Activated CD4-positive, alpha-beta memory T cell treated with anti-CD3 and anti-CD28 coated beads, Interleukin-2, amount 10 ng/mL, durations not matched to agents 7 days and 5 days (primary cell): ENCODE measurements at places on chromosomes 3 and 15. TPM values are rescaled to one million over a fixed set of nuclear protein-coding genes. Genes with fewer than 3 reads are reported as not detected.

POMGNT2 gene
- total RNA-seq = 6.4 TPM

GRCh38 chr3:94176988-94177745 lies 114.3 kb downstream of the NSUN3 start:
- no peak overlapping the region for H3K27ac ChIP-seq
- no peak overlapping the region for H3K4me3 ChIP-seq
- no peak for DNase-seq

TP63 gene
- 1.7 TPM for total RNA-seq

DNA sequence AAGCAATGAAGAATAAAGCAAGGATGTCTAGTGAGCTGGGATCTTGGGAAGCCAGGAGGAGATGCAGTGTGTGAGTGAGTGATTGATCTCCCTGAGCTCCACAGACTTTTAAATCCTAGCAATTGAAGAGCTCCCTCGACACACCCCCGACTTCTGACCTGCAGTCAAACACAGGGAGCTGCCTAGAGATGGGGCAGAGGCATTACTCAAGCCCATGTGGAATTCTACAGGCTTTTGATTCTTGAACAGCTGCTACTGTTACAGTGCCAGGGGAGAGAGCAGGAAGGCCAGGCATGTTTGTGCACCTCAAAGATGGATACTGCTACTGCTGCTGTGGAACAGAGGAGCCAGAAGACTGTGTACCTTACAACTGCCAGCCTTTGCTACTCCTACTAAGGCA lies 1403.1 kb upstream of the ALCAM start:
- no peaks in the 10 kb centered on the region for H3K27me3 ChIP-seq
- H3K4me3 ChIP-seq = no peak overlapping the region
- H3K27ac ChIP-seq = no peak overlapping the region
- no peaks in the 10 kb centered on the region for H3K36me3 ChIP-seq
- DNase-seq = no peak

GRCh38 chr15:73075160-73075859 lies 23.0 kb downstream of the NEO1 start:
- H3K4me1 ChIP-seq = peaks cover 6% of the 10 kb centered on the region
- H3K27me3 ChIP-seq = no peaks in the 10 kb centered on the region
- no peak for DNase-seq
- H3K4me3 ChIP-seq = no peak overlapping the region
- H3K36me3 ChIP-seq = no peaks in the 10 kb centered on the region

- H3K27me3 ChIP-seq = peaks cover 20% of the 10 kb centered on the region
- no peak overlapping the region for H3K4me3 ChIP-seq
- H3K27ac ChIP-seq = no peak overlapping the region
- no peaks in the 10 kb centered on the region for H3K36me3 ChIP-seq
These were observed 222.3 kb upstream of the THBS1 start for GRCh38 chr15:39358441-39359041.

GRCh38 chr3:148914936-148915690 lies 50.0 kb downstream of the CPA3 start:
- H3K4me3 ChIP-seq = no peak overlapping the region
- H3K4me1 ChIP-seq = no peaks in the 10 kb centered on the region

DNA sequence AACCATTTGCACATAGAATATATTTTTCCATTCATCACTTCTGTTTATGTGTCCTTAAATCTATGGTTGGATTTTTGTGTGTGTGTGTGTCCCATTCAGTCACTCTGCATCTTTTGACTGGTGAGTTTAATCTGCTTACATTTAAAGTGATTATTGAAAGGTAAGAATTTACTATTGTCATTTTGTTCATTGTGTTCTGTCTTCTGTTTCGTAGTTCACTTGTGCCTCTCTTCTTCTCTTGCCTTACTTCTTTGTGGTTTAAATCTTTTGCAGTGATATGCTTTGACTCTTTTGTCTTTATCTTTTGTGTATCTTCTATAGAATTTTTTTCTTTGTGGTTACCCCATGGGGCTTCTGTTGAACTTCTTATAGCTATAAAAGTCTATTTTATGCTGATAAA lies 166.3 kb upstream of the UBE3A start:
- DNase-seq = no peak
- no peaks in the 10 kb centered on the region for H3K4me1 ChIP-seq
- H3K27ac ChIP-seq = no peak overlapping the region
- no peak overlapping the region for H3K4me3 ChIP-seq

DNA sequence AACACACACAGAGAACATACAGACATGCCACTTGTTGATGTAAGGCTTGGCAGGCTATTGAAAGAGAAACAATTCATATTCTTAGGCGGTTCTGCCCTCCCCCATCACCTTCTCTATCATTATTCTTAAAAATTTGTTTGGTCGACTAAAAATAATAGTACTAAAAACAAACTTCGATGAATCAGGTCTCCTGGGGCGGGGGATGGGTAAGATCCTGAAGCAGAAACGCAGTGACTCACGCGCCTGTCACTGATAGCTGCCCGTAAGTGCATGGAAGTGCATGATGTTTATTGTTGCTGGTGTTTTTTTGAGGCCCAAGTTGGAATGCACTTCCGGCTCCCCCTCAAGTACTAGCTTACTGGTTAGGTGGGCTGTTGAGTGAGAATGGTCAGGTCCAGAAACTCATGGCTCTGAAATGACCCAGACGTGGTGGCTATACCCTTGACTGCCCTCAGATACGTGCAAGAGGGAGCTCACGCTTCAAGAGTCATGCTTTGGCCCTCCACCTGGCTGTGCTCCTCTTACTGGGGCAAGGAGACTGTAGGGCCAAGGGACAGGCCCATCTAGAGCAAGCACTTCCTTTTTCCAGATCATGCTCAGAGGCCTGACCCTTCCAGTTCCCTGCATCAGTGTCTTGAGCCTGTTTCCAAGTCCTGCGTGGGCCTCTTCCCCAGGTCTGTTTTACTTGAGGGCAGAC lies 10.9 kb downstream of the SMAD3 start:
- H3K36me3 ChIP-seq = peaks cover 85% of the 10 kb centered on the region
- peaks cover 93% of the 10 kb centered on the region for H3K4me1 ChIP-seq
- DNase-seq = no peak
- H3K27ac ChIP-seq = peak overlapping the region; percentile 70

DNA sequence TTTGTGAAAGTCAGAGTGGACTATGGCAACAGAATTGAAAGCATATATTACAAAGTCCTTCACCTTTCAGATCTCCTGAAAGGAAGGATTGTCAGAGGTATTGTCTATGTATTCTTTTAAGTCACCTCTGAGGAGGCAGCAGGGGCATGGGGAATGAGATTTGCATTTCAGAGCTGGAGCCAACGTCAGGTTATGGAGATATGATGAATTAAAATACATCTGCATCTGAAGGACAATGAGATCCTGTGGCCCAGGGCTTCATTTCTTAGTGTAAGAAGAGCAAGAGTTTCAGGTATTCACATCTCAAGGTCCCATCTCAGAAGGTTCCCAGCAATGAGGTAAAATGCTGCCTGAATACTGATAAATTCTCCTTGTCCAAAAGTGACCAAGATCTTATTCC lies 695.8 kb downstream of the TUSC7 start:
- no peak for DNase-seq
- no peaks in the 10 kb centered on the region for H3K27me3 ChIP-seq
- no peak overlapping the region for H3K4me3 ChIP-seq
- H3K4me1 ChIP-seq = no peaks in the 10 kb centered on the region
- H3K36me3 ChIP-seq = no peaks in the 10 kb centered on the region
- no peak overlapping the region for H3K27ac ChIP-seq

- DNase-seq = no peak
- H3K4me1 ChIP-seq = peaks cover 5% of the 10 kb centered on the region
- no peaks in the 10 kb centered on the region for H3K36me3 ChIP-seq
- no peak overlapping the region for H3K27ac ChIP-seq
- H3K4me3 ChIP-seq = no peak overlapping the region
These were observed 187.7 kb upstream of the CMC1 start for GRCh38 chr3:28053759-28054158.

DAZL gene
- total RNA-seq = not detected
